ENCODE measurements at places on chromosomes 7 and 10.

DNA sequence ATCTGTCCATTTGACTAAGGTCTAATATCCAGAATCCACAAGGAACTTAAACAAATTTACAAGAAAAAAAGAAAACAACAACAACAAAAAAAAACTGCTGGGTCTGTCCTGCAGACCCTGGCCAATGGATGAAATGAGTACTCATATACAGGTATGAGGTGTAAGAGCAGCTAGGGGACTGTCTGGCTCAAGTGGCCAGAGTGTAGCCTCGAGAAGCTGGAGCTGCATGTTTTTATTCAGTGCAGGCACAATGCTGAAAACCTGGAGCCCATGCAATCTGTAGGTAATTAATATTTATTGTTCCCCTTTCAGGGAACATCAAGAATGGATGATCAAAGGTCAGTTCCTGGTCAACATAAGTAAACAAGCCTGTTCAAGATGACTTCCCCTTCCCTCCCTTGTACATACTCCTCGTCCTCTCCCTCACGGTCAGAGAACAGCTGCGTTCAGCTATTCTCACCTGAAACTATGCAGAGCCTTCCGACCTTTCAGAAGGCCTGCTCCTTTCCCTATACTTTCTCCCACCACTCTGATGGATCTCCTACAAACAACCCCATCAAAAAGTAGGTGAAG, 15.5 kb downstream of the CYP2C19 start:
- DNase-seq = no peak

DNA sequence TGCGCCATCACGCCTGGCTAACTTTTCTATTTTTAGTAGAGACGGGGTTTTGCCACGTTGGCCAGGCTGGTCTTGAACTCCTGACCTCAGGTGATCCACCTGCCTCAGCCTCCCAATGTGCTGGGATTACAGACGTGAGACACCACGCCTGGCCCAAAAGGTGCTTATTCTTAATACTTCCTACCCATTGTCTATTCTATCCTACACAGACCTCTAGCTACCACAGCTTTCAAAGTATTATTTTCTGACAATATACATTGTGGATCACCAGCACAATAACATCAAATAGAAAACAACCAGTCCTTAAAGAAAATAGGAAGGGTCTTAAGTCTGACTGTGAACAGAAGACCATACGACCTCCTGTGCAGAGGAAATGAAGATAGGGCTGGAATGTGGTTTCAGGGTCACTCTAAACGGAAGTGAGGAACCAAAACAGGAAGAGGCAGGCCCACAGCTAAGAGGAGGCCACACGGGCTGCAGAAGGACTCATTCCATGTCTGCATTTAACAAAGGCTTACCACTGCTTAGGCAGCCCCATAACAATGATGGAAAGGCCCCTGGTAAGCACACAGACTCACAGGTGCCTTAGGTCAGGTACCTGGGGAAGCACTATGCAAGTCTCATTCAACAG, 115.2 kb downstream of the ZFAND4 start:
- no peak for DNase-seq

DNA sequence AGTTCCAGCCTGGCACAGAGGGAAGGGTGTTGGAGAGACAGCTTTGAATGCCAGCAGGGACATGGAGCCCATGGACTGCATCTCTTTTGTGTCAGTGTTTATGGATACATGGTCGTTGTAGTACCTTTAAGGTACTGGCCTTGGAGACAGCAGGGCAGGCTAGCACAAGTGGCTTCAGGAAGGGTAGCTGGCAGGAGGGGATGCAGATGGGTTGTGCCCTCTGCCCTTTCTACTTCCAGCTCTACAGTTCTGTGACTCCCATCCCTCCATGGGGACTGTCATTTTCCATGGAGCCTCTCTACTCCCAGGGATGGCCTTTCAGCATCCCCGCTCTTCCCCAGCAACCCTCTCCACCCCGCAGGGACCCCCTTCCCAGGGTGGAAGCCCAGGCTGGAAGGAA, 25.1 kb downstream of the POLL start:
- no peak for DNase-seq

DNA sequence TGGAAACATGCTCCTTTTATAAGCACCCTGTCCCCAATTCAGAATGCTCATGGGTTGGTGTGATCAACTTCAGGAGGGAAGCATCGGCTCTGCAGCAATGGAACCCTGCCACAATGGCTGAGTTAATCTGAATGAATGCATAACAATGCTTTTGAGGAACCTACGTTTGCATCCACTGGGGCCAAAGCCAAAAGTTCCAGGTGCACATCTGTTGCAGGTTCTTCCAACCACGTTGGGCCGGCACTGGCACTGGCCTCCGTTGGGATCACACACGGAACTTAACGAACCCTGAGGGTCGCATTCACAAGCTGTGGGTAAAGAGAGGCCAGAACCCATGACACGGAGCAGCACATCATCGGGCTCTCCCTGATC, 43.4 kb downstream of the LAMB1 start:
- DNase-seq = no peak

- no peak for DNase-seq
Observed at GRCh38 chr10:100009283-100009792, 409 bp downstream of the DNMBP start.

DNA sequence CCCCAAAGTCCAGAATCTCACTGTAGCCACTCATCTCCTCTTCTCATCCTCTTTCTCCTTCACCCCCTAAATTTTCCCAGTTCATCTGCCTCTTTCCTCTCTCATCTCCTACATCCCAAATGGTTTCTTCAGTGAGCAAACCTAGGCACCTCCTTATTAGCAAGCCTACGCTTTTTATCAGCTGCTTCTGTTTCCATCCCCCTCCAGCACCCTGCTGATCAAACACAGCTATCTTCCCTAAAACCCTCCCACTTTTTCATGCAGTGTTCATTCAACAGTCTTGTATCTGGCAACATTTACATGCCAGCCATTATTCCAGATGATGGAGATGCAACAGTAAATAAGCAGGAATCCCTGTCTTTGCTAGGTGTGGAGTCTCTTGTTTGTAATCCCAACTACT, 3.3 kb upstream of the ABRAXAS2 start:
- no peak for DNase-seq

DNA sequence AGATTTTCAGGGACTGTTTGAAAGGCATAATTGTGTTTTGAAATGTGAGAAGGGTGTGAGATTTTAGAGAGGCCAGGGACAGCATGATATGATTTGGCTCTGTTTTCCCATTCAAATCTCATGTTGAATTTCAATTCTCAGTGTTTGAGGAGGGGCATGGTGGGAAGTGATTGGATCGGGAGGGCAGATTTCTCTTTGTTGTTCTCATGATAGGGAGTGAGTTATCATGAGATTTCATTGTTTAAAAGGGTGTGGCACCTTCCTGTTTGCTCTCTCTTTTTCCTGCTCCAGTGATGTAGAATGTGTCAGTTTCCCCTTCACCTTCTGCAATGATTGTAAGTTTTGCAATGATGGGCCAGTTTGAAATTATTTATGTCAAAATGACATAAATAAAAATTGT, 113.0 kb upstream of the PCDH15 start:
- DNase-seq = no peak

GRCh38 chr10:74794531-74794930, 31.9 kb upstream of the KAT6B start:
- no peak for DNase-seq

- DNase-seq = no peak
Observed at GRCh38 chr7:30750683-30751650, 968 bp upstream of the INMT start.

DNA sequence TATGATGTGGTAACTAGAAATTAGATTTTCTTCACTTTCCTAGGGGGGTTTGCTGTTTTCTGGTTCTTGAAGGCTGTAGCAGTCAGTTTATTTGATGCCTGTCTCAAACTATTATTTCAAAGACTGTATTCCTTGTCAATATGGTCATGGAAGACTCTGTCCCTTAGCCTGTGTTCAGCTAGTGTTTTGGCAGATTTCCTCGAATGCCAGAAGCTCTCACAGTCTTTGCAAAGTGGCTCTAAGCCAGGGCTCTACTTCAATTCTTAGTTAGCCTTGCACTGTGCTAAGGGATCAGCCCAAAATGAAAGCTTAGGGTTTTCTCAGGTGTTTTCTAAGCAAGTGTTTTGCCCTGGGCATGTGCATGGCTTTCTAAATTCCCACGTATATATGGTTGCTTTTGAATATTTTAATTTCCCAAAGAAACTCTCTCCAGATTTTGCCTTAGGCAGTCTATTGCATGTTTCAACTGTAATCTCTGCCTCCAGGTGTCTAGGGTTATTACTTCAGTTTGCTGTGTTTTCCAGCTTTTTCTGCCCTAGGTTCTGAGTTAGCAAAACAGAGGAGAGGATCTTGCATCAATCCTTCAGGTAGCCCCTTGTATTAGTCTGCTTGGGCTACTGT, 7.2 kb upstream of the C1GALT1 start:
- DNase-seq = no peak

DNA sequence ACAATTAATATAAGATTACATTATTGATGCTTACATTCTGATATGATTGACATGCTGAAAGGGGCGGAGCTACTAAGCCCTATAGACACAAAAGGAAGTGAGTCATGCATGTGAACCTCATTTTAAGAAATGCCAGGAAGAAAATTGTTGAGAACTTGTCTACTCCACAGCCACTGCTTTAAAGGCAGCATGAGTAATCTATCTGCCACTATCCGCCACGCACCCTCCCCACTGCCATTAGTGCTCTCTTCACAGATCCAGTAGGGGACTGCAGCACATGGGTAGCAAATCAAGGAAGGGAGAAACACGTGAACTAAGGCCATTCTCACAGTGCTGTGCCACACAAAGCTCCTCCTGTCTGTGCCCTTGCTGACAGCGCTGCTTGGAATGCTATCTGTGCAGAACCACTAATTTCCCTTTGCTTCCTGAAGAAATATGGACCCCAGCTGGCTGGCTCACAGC, 524.8 kb downstream of the GRM8 start:
- DNase-seq = no peak

- no peak for DNase-seq
Observed at GRCh38 chr10:58319599-58319998, 15.2 kb upstream of the UBE2D1 start.

GRCh38 chr10:52409928-52410327, 95.8 kb downstream of the DKK1 start:
- DNase-seq = no peak

DNA sequence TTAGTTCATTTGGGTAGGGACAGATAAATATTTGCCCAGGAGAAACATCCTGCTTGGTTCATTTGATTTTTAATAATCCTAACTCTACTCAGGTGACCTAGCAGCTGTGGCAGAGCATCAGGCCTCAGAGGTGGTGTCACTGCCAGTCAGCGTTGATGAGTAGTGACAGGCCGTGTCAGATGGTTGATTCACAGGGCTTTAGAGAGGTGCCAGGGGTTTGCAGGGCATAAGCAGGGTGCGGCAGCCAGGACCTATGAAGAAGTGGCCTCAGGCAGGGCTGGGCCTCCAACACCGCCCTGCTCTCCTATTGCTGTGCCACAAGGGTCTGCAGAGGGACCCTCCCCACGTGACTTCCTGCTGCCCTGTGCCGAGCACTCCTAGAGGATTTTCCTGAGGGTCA, 128.1 kb downstream of the HECW1 start:
- DNase-seq = no peak

- no peak for DNase-seq
Observed at GRCh38 chr7:91164506-91164905, 99.7 kb upstream of the FZD1 start.

GRCh38 chr7:100066953-100067352, 14.6 kb downstream of the ZNF3 start:
- no peak for DNase-seq

- no peak for DNase-seq
Observed at GRCh38 chr7:23246555-23246954, at the start of gene GPNMB. GPNMB (plus strand) TSS chr7:23246775; CDS start chr7:23246858, 83 bp downstream.

DNA sequence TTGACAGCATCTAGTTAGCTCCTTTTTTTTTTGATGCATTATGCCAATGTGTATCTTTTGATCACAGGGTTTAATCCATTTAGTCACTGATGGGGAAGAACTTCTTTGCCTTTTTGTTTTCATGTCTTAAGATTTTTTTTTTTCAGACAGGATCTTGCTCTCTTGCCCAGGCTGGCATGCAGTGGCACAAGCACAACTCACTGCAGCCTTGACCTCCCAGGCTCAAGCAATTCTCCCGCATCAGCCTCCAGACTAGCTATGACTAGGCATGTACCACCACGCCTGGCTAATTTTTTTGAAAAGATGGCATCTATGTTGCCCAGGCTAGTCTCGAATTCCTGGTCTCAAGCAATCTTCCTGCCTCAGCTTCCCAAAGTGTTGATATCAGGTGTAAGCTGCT, 46.4 kb upstream of the PLA2G12B start:
- no peak for DNase-seq

DNA sequence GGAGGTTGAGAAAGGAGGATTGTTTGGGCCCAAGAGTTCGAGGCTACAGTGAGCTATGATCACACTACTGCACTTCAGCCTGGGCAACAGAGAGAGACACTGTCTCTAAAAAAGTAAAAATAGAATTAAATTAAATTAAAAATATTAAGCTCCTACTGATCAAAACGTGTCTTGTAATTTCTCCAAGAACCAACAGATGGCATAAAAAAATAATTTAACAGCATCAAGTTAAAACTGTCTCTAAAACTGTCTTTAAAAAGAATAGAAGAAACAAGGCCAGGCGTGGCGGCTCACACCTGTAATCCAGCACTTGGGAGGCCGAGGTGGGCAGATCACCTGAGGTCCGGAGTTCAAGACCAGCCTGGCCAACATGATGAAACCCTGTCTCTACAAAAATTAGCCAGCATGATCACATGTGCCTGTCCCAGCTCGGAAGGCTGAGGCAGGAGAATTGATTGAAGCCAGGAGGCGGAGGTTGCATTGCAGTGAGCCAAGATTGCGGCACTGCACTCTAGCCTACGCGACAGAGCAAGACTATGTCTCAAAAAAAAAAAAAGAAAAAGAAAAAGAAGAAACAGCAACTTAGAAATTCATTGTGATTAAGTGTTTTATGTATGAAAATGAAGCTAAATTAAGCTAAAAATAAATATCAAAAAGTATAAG, 24.5 kb downstream of the MTPAP start:
- no peak for DNase-seq

DNA sequence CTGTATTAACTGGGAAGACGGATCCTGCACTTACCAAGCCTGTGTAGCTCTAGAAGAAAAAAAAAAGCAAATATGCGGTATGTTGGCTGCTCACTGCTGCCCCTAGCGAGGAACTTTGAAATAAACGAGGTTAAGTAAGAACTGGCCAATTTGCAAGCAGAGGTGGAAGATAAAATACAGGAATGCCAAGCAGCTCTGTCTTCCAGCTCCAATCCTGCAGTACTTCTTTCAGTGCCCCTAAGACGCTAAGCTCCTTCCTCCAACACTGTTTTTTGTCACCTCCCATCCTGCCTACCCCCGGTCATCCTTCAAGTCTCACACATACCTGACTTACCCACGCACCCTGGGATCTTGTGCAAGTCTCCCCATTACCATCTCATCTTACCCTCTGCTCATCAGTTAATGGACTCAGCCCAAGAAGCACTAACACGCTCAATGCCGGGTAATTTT, 809 bp downstream of the C10orf143 start:
- no peak for DNase-seq

All from 8988T (cell line).